Activated CD8-positive, alpha-beta memory T cell treated with anti-CD3 and anti-CD28 coated beads, Interleukin-2, amount 10 ng/mL, durations not matched to agents 7 days and 5 days (primary cell): ENCODE measurements at places on chromosomes 16 and 17. TPM values are rescaled to one million over a fixed set of nuclear protein-coding genes. Genes with fewer than 3 reads are reported as not detected.
A peak's percentile ranks its signal among the peaks of the same experiment; 100 is the strongest.

- H3K27me3 ChIP-seq = no peaks in the 10 kb centered on the region
- no peak overlapping the region for H3K27ac ChIP-seq
Observed at GRCh38 chr16:51510416-51510815, 359.3 kb upstream of the SALL1 start.

DNA sequence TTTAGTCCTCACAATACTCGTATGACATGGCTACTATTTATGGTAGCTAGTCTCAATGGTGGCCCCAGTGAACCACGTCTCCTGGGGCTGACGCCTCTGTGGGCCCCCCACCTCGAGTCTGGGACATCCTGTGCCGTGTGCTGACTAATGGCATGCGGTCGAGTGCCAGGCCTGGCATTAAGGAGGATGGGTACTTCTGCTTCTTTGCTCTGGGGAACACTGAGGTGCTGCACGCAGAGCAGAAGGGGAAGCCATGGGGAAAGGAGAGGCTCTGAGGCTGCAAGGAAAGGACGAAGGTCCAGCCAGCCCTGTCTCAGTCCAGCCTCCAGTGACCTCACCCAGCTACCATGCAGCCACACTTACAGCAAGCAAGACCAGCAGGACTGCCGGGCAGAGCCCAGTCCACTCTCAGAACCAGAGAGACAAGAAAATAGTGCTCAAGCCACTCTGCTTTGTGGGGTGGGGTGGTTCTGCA, 5.7 kb upstream of the MPRIP start:
- no peaks in the 10 kb centered on the region for H3K27me3 ChIP-seq
- DNase-seq = no peak
- no peaks in the 10 kb centered on the region for H3K36me3 ChIP-seq
- H3K4me3 ChIP-seq = no peak overlapping the region
- H3K27ac ChIP-seq = no peak overlapping the region

GRCh38 chr17:52828621-52829020, 670.1 kb upstream of the CA10 start:
- no peaks in the 10 kb centered on the region for H3K27me3 ChIP-seq
- no peaks in the 10 kb centered on the region for H3K36me3 ChIP-seq
- no peak overlapping the region for H3K27ac ChIP-seq
- DNase-seq = no peak

Gene GAS2L2
- not detected for total RNA-seq

DNA sequence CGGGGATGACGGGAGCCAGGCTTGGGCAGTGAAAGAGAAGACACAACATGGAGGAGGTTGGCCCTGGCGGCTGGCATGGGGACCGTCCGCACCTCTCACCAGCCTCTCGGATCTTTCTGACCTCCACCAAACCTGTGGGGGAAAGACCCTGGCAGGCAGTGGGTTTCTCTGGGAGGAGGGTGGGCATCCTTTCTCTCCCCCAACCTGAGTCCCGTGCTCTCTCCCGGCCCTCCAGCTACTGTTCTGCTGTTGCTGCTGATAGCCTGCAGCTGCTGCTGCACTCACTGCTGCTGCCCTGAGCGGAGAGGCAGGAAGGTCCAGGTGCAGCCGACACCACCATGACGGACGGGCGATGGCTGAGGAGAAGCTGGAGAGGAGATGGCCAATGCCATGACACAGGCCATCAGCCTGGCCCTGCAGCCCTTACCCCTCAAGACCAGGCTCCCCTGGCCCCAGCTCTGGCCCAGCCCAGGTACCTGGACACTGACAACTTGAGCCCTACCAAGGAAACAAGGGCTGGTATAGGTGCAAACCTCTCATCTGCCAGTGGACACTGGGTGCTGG, 7.4 kb downstream of the SMIM5 start:
- no peak for DNase-seq
- H3K4me1 ChIP-seq = peaks cover 11% of the 10 kb centered on the region
- no peak overlapping the region for H3K27ac ChIP-seq
- no peaks in the 10 kb centered on the region for H3K36me3 ChIP-seq
- H3K4me3 ChIP-seq = no peak overlapping the region

DNA sequence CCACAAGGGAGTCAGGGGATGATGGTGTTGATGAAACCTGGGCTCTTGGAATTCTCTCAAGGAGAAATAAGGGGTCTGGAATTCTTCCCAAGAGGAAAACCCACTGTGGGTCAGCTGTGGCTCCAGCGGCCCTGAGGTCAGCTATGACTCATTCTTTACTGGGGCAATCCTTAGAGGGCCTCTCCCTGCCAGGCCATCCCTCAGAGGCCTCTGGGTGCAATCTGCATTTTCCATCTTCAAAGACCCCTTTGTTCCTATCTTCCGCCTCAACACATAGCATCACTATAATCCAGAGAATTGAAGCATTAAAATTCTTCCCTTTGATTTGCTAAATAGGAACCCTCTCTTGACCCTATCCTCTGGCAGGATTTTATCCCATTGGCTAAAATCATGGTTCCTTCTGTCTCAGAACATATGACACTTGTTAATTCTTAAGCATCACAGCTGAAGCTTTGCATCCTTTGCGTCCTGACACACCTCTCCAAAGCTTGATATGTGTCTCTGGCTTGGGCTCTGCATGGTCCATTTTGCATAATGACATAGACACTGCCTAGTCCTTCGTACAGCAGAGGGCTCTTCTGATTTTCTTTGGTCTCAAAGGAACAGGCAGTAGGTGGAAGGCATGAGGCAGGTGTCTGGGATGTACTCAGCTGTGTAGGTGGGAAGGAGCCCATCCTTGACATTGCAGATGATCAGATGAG, 4.4 kb upstream of the KRT37 start:
- H3K27me3 ChIP-seq = peaks cover 10% of the 10 kb centered on the region
- H3K4me3 ChIP-seq = no peak overlapping the region
- DNase-seq = no peak
- H3K4me1 ChIP-seq = no peaks in the 10 kb centered on the region

DNA sequence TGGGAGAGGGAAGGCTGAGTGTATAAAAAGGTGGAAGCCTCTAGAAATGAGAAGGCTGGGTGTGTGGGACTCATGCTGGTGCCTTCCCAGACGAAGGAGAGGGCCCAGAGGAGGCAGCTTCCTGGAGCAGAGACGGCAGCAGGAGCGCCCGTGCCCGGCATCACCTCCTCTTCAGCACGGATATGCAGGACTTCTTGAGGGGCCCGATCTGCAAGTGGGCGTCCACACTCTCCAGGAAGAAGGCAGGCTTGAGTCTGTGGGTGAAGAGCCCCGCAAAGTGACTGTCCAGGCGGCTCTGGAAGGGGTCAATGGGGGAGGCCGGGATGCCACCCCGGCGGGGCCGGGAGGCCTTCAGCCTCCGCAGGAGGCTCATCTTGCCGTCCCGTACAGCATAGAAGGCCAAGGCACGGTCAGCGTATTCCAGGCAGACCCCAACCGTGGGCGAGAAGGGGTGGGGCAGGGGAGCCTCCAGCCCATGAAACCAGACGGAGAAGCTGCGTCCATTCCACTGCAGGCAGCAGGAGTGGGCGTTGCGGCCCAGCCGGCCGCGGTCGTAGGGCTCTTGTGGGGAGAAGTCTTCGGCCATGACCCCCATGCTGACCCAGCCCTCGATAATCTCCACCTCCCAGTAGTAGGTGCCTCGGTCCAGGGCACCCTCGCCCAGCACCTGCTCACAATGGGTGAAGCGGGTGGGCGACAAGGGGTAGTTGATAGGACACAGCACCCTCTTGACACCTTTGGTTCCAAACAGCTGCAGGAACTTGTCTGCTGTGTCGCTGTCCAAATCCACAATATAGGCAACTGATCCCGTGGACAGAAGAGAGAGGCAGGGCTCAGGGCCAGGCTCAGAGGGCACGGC, 3.8 kb downstream of the TRIM47 start:
- peak overlapping the region; percentile 11 for H3K27ac ChIP-seq
- H3K4me1 ChIP-seq = peaks cover 40% of the 10 kb centered on the region
- H3K27me3 ChIP-seq = peaks cover 12% of the 10 kb centered on the region
- DNase-seq = no peak
- no peaks in the 10 kb centered on the region for H3K36me3 ChIP-seq

GRCh38 chr17:31900877-31901276, 631 bp downstream of the UTP6 start:
- no peaks in the 10 kb centered on the region for H3K27me3 ChIP-seq
- peaks cover 22% of the 10 kb centered on the region for H3K4me1 ChIP-seq
- DNase-seq = no peak
- H3K4me3 ChIP-seq = no peak overlapping the region
- H3K27ac ChIP-seq = no peak overlapping the region

- peaks cover 17% of the 10 kb centered on the region for H3K4me1 ChIP-seq
- DNase-seq = peak; percentile 82
- peak within 1 kb of the TSS; percentile 44 for H3K27ac ChIP-seq
Observed at GRCh38 chr16:641326-642188, at the start of gene MCRIP2. TSS of gene MCRIP2 (plus strand) at chr16:641828. CDS start at chr16:641992, 164 bp downstream.

DNA sequence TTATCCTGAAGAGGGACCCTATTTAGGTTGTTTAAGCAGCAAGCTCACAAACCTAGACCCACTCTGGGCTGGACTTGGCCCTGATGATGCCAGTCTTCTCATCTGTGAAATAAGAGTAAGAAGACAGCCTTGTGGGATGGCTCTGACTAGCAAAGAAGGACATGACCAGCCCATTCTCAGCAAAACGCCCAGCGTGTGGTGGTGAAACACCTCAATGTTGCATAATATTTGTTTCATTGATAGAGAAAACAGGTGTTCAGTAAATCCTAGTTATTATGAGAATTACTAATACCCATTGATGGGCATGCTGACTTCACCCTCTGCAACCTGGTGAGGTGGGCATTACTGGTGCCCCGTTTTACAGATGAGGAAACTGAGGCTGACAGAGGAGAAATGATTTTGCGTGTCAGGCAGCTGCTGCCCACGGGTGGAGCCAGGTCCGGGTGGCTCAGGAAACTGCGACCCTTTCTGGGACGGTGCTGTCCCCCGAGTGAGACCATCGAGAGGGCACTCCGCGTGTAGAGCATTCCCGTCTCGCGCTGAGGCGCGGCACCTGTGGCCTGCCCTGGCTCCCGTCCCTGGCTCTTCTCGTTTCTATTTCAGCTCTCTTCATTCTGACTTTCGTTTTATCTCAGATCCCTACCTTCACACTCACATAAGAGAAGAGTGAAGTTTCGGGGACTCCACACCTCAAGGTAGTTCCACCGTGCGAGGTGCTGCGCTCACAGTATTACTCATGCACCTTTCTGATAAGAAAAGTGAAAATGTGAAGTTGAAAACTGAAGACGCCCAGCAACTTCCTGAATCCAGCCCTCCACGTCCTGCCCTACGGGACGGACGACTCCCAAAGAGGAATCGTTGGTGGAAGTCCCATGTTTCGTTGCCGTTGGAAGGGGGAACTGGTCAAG, 48.5 kb downstream of the IRF8 start:
- H3K4me3 ChIP-seq = peak overlapping the region; percentile 71
- H3K4me1 ChIP-seq = peaks cover 10% of the 10 kb centered on the region
- H3K36me3 ChIP-seq = no peaks in the 10 kb centered on the region
- H3K27me3 ChIP-seq = peaks cover 82% of the 10 kb centered on the region

Gene KRT34
- total RNA-seq = not detected

Gene CEP131
- 13.6 TPM for total RNA-seq

Gene TBC1D26
- not detected for total RNA-seq

Gene ABCA3
- 10.9 TPM for total RNA-seq

GRCh38 chr16:457732-458400, 32.4 kb downstream of the RAB11FIP3 start:
- no peak overlapping the region for H3K4me3 ChIP-seq
- no peak for DNase-seq
- no peak overlapping the region for H3K27ac ChIP-seq
- peaks cover 6% of the 10 kb centered on the region for H3K4me1 ChIP-seq
- H3K27me3 ChIP-seq = no peaks in the 10 kb centered on the region

GRCh38 chr16:11738742-11739544, 3.7 kb downstream of the TXNDC11 start:
- H3K4me3 ChIP-seq = peak overlapping the region; percentile 45
- H3K27ac ChIP-seq = peak overlapping the region; percentile 61
- DNase-seq = peak; percentile 40
- no peaks in the 10 kb centered on the region for H3K27me3 ChIP-seq

GRCh38 chr16:24118126-24118821, 137.9 kb upstream of the CACNG3 start:
- peaks cover 34% of the 10 kb centered on the region for H3K36me3 ChIP-seq
- no peak overlapping the region for H3K4me3 ChIP-seq
- no peaks in the 10 kb centered on the region for H3K4me1 ChIP-seq
- no peak overlapping the region for H3K27ac ChIP-seq
- no peak for DNase-seq
- H3K27me3 ChIP-seq = no peaks in the 10 kb centered on the region

Gene CLEC18B
- 0.59 TPM for total RNA-seq

- no peak overlapping the region for H3K4me3 ChIP-seq
- no peaks in the 10 kb centered on the region for H3K36me3 ChIP-seq
- DNase-seq = no peak
- H3K4me1 ChIP-seq = no peaks in the 10 kb centered on the region
Observed at GRCh38 chr16:57947261-57947660, 23.7 kb downstream of the CNGB1 start.

DNA sequence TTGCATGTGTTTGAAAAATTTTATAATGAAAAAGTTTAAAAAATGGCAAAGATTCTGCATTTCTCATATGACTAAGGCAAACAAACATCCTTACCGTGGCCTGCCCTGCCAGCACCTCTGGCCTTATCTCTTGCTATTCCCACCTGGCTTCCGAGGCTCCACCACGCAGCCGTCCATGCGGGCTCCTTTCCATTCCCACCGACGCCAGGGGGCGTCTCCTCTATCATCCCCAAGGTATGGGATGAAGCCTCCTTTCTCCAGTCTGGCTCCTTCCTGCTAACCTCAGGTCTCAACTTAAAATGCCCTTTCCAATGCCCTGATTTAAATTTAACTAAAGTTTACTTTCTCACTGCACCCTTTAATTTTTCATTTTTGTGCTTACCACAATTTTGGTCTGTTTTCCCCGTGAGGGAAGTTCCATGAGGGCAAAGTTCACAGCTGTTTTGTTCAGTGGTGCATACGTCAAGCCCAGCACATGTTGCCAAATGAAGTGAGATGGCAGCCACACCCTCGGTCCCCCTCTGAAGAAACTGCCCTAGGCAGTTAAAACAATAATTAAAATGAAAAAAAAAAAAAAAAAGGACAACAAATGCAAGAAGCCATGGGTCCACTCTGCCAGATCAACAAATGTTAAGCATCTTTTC, 13.3 kb upstream of the SDK2 start:
- DNase-seq = no peak
- no peak overlapping the region for H3K4me3 ChIP-seq
- H3K27ac ChIP-seq = no peak overlapping the region

Gene ELMO3
- total RNA-seq = 6.2 TPM

DNA sequence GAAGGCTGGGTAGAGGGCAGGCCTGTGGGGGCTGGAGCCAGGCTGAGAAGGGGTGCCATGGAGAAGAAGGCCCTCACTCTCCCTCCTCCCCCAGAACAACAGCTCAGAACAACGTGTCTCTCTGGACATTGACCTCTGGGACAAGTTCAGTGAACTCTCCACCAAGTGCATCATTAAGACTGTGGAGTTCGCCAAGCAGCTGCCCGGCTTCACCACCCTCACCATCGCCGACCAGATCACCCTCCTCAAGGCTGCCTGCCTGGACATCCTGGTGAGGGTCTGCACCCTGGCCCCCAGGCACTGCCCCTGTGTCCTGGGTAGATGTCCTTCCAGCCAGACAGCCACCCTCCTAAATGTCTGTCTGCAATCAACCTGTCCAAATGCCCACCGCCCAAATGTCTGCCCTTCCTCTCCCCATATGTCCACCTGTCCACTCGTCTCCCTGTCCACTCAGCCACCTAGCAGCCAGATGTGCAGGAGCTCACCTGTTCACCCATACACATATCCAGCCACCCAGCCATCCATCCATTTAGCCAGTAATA, 12.2 kb downstream of the GJD3 start:
- no peak for DNase-seq
- peaks cover 13% of the 10 kb centered on the region for H3K36me3 ChIP-seq
- no peaks in the 10 kb centered on the region for H3K27me3 ChIP-seq
- H3K27ac ChIP-seq = no peak overlapping the region
- H3K4me1 ChIP-seq = peaks cover 29% of the 10 kb centered on the region
